Breast epithelium (tissue), 4 donors: ENCODE measurements at places on chromosomes 3 and 15. TPM values are rescaled to one million over a fixed set of nuclear protein-coding genes. Genes with fewer than 3 reads are reported as not detected.

GRCh38 chr3:30659270-30660130 lies 53.1 kb downstream of the TGFBR2 start:
- peak overlapping the region; percentile 76 for H3K27ac ChIP-seq
- H3K36me3 ChIP-seq, result no peaks in the 10 kb centered on the region
- no peak overlapping the region for H3K4me3 ChIP-seq
- H3K27me3 ChIP-seq, result no peaks in the 10 kb centered on the region
- peaks cover 14% of the 10 kb centered on the region for H3K4me1 ChIP-seq
- DNase-seq, result no peak

DNA sequence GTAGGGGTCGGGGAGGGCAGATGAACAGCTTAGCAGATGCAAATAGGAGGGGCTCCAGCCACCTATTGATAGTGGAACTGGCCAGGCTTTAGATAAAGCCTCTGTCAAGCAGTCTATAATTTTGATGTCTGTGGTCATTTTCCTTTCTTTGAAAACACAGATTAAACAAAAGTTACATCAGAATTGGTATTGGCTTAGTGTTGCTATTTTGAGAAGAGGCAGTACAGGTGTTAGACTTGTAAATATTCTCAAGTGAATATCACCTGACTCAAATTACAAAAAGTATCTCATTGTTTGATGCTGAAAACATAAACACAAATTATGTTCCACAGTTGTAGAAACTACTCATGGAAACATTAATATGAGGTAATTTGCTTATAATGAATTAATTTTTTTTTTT lies 18.1 kb downstream of the GHRL start:
- H3K27ac ChIP-seq, result no peak overlapping the region
- DNase-seq, result no peak
- no peaks in the 10 kb centered on the region for H3K27me3 ChIP-seq
- H3K4me1 ChIP-seq, result peaks cover 2% of the 10 kb centered on the region

GRCh38 chr3:134197681-134198261 lies 52.9 kb downstream of the RYK start:
- no peak overlapping the region for H3K27ac ChIP-seq
- no peak for DNase-seq
- no peak overlapping the region for H3K4me3 ChIP-seq
- H3K4me1 ChIP-seq, result no peaks in the 10 kb centered on the region

DNA sequence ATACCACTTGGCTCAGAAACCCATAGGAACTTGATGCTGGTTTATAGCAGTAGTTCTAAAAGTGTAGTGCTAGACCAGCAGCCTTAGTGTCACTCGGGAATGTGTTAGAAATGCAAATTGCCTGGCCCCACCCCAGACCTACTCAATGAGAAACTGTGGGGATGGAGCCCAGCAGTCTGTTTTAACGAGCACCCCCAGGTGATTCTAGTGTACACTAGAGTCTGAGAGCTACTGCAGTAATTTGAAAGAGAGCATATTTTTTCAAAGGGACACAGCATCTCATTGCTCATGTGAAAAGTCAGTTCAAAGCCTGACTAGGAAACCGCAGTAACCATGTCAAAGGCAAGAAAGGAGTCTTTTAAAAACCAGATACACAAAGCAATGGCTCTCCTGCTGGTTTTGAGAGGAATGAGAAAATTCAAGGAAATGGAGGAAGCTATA lies 313.4 kb downstream of the SQOR start:
- no peaks in the 10 kb centered on the region for H3K4me1 ChIP-seq
- H3K36me3 ChIP-seq, result no peaks in the 10 kb centered on the region
- no peak overlapping the region for H3K27ac ChIP-seq
- H3K4me3 ChIP-seq, result no peak overlapping the region
- no peak for DNase-seq

DNA sequence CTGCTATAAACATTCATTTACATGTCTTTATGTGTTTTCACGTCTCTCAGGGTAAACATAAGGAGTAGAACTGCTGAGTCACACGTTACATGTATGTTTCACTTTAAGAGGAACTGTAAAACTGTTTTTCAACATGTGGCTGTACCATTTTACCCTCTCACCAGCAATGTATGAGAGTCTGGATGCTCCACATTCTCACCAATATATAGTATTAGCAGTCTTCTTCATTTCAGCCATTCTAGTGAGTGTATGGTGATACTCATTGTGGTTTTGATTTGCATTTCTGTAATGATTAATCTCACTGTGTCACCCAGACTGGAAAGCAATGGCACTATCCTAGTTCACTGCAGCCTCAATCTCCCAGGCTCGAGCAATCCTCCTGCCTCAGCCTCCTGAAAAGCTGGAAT lies 37.1 kb downstream of the PHC3 start:
- no peaks in the 10 kb centered on the region for H3K4me1 ChIP-seq
- H3K27me3 ChIP-seq, result no peaks in the 10 kb centered on the region

- H3K4me3 ChIP-seq, result no peak overlapping the region
- no peaks in the 10 kb centered on the region for H3K4me1 ChIP-seq
- no peak overlapping the region for H3K27ac ChIP-seq
- no peaks in the 10 kb centered on the region for H3K36me3 ChIP-seq
- H3K27me3 ChIP-seq, result no peaks in the 10 kb centered on the region
Observed at GRCh38 chr15:43346305-43346704, 15.9 kb upstream of the LCMT2 start.

DNA sequence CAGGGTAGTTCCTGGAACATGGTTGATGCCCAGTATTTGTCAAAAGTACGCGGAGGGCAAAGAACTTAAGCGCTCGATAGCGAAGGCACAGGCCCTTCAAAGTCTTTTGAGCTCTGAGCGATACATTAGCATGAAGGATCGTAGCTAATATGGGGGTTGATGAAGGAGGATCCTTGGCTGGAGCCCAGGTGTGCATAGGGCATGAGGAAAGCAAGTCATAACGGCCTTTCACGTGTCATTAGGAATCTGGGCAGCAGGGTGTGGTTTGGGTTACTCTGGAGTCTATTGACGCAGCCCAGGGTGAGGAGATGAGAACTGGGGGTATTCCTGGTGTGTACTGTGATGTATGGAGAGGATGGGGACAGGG lies 31.7 kb downstream of the SPINK8 start:
- peak; percentile 46 for DNase-seq
- H3K4me1 ChIP-seq, result no peaks in the 10 kb centered on the region
- no peaks in the 10 kb centered on the region for H3K27me3 ChIP-seq
- peak overlapping the region; percentile 98 for H3K27ac ChIP-seq

GRCh38 chr15:98650417-98651035 lies 2.2 kb downstream of the IGF1R start:
- H3K36me3 ChIP-seq, result no peaks in the 10 kb centered on the region
- no peaks in the 10 kb centered on the region for H3K27me3 ChIP-seq
- H3K4me1 ChIP-seq, result no peaks in the 10 kb centered on the region
- H3K27ac ChIP-seq, result peak overlapping the region; percentile 96

- H3K27ac ChIP-seq, result no peak overlapping the region
- no peaks in the 10 kb centered on the region for H3K27me3 ChIP-seq
- H3K36me3 ChIP-seq, result no peaks in the 10 kb centered on the region
- H3K4me3 ChIP-seq, result no peak overlapping the region
- no peaks in the 10 kb centered on the region for H3K4me1 ChIP-seq
Observed at GRCh38 chr3:6825524-6825923, 35.4 kb upstream of the GRM7 start.

- H3K4me3 ChIP-seq, result no peak overlapping the region
- H3K4me1 ChIP-seq, result no peaks in the 10 kb centered on the region
- H3K27me3 ChIP-seq, result no peaks in the 10 kb centered on the region
- no peak overlapping the region for H3K27ac ChIP-seq
Observed at GRCh38 chr3:53642211-53642610, 147.8 kb downstream of the CACNA1D start.

- H3K27me3 ChIP-seq, result no peaks in the 10 kb centered on the region
- no peak overlapping the region for H3K27ac ChIP-seq
- no peak for DNase-seq
- H3K36me3 ChIP-seq, result peaks cover 5% of the 10 kb centered on the region
- no peak overlapping the region for H3K4me3 ChIP-seq
Observed at GRCh38 chr3:88093266-88093665, 34.2 kb downstream of the ZNF654 start.

- H3K27me3 ChIP-seq, result no peaks in the 10 kb centered on the region
- no peaks in the 10 kb centered on the region for H3K36me3 ChIP-seq
- H3K4me3 ChIP-seq, result peak overlapping the region; percentile 97
Observed at GRCh38 chr15:70763950-70764730, 782 bp upstream of the UACA start.

DNA sequence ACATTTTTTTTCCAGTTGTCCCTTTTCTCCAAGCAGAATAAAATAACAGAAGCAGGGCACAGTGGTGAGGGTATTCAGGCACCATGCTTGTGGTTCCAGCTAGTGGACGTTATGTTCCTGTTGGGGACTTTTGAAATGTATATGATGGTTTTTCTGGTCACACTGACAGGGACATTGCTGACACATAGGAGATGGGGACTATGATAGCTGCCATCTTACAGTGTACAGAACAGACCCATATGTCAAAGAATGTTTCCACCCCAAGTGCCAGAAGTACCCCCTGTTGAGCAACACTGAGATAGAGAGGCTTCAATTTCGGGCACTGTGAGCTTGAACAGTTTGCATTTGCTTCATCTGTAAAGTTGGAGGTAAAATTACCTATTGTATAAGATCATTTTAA lies 38.6 kb downstream of the MCTP2 start:
- H3K4me3 ChIP-seq, result no peak overlapping the region
- no peaks in the 10 kb centered on the region for H3K4me1 ChIP-seq
- H3K27me3 ChIP-seq, result no peaks in the 10 kb centered on the region
- no peaks in the 10 kb centered on the region for H3K36me3 ChIP-seq

GRCh38 chr3:14989943-14990779 lies 42.8 kb downstream of the NR2C2 start:
- no peak for DNase-seq
- H3K36me3 ChIP-seq, result no peaks in the 10 kb centered on the region
- peak overlapping the region; percentile 16 for H3K27ac ChIP-seq

GRCh38 chr3:66386925-66387650 lies 113.7 kb downstream of the LRIG1 start:
- H3K27ac ChIP-seq, result no peak overlapping the region
- no peaks in the 10 kb centered on the region for H3K27me3 ChIP-seq
- DNase-seq, result no peak

GRCh38 chr3:32797776-32798175 lies 20.0 kb upstream of the TRIM71 start:
- DNase-seq, result no peak
- H3K4me1 ChIP-seq, result no peaks in the 10 kb centered on the region
- no peak overlapping the region for H3K27ac ChIP-seq

DNA sequence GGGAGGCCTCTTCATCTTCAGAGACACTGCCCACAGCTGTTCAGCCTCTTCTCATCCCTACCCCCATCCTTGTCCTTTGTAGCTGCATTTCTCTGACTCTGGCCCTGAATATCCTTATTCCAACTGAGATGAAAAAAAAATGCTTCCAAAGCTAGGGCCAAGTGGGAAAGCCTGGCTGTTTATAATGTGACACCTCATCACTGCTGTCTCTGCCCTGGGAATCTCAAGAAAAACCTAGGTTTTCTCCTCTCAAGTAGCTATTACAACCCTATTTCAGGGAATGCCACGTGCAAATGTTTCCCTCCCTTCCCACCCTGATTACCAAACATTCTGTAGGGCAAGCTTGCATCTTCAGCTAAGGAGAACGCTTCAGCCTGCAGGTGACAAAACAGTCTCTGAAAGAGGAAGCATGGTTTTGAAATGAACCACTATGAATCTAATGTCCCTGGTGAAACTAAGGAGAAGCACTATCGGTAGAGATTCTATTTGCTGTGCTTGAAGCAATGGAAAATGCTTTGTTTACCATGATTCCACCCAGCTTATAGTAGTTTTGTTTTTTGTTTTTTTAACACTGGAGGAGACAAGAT lies 65.4 kb downstream of the USF3 start:
- H3K27ac ChIP-seq, result no peak overlapping the region
- H3K27me3 ChIP-seq, result no peaks in the 10 kb centered on the region
- H3K4me3 ChIP-seq, result no peak overlapping the region

- DNase-seq, result no peak
- H3K27me3 ChIP-seq, result no peaks in the 10 kb centered on the region
- no peaks in the 10 kb centered on the region for H3K36me3 ChIP-seq
- H3K4me1 ChIP-seq, result no peaks in the 10 kb centered on the region
- no peak overlapping the region for H3K27ac ChIP-seq
Observed at GRCh38 chr3:43874290-43874689, 183.6 kb downstream of the ABHD5 start.

- no peaks in the 10 kb centered on the region for H3K27me3 ChIP-seq
- no peak overlapping the region for H3K4me3 ChIP-seq
- no peaks in the 10 kb centered on the region for H3K36me3 ChIP-seq
Observed at GRCh38 chr3:151285940-151286339, 7.6 kb upstream of the P2RY14 start.

DNA sequence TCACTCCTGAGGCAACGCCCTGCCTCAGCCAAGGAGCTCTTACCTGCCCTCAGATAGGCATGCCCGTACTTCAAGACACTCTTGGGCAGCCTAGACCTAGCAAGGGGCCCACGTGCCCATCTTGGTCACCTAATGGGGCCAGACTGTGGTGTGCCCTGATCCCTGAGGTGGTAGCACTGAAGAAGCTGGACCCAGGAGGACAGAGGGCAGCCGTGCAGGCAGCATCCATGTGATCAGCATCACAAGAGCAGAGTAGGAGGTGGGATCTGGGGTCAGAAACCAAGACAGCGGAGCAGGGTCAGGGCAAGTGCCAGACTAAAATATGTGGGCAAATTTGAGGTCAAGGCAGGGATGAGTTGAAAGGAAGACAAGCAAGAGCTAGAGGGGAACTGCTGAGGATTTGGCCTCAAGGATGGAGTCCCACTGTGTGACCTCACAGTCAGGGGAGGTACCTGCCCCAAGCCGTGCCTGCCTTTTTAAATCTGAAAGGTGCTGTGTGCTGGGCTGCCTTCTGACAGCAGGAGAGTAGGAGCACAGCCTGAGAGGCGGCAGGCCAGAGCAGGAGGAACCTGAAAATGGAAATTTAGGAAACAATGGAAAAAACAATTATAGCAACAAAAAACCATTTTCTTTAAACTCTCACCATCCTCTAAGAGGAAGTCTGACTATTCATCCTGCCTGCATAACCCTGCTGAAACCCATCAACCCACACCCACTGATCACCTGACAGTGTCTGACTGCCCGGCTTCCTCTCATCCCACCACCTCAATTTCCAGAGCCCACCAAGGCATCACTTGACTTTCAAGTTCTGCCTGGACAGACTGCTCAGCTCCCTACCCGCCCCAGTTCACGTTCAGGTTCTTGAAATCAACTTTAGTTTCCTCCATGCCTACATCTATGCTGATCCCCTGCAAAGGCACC lies 7.3 kb downstream of the ZBTB38 start:
- DNase-seq, result no peak
- H3K4me1 ChIP-seq, result no peaks in the 10 kb centered on the region
- H3K27me3 ChIP-seq, result no peaks in the 10 kb centered on the region
- H3K36me3 ChIP-seq, result no peaks in the 10 kb centered on the region
- H3K27ac ChIP-seq, result no peak overlapping the region
- H3K4me3 ChIP-seq, result no peak overlapping the region

GRCh38 chr3:49484471-49484870 lies 14.4 kb downstream of the DAG1 start:
- no peak overlapping the region for H3K27ac ChIP-seq
- H3K27me3 ChIP-seq, result no peaks in the 10 kb centered on the region
- H3K4me3 ChIP-seq, result no peak overlapping the region
- peaks cover 10% of the 10 kb centered on the region for H3K4me1 ChIP-seq

- H3K27ac ChIP-seq, result no peak overlapping the region
- no peaks in the 10 kb centered on the region for H3K27me3 ChIP-seq
- DNase-seq, result no peak
- no peaks in the 10 kb centered on the region for H3K36me3 ChIP-seq
Observed at GRCh38 chr3:104886220-104886995, 480.3 kb upstream of the ALCAM start.

- no peak overlapping the region for H3K4me3 ChIP-seq
- no peak overlapping the region for H3K27ac ChIP-seq
- no peaks in the 10 kb centered on the region for H3K36me3 ChIP-seq
- H3K4me1 ChIP-seq, result no peaks in the 10 kb centered on the region
Observed at GRCh38 chr3:12462159-12462947, 21.9 kb upstream of the TSEN2 start.

The SLC22A14 gene
- total RNA-seq, result not detected

The JMJD7 gene
- 20.8 TPM for total RNA-seq

The RAB6B gene
- 1.8 TPM for total RNA-seq

The CCDC13 gene
- total RNA-seq, result 2.9 TPM

The DCLK3 gene
- not detected for total RNA-seq

The ISLR2 gene
- 0.88 TPM for total RNA-seq

The SLC38A3 gene
- 2.5 TPM for total RNA-seq

The CCR9 gene
- not detected for total RNA-seq
